Hepatocyte (in vitro differentiated cells): ENCODE measurements at places on chromosomes 12 and 14. TPM values are rescaled to one million over a fixed set of nuclear protein-coding genes. Genes with fewer than 3 reads are reported as not detected.

The TRIM9 gene
- 0.10 and 0.76 TPM in 2 replicates for total RNA-seq

The FSCB gene
- total RNA-seq = not detected in 2 replicates

The ASCL1 gene
- 1.6 and 1.7 TPM in 2 replicates for total RNA-seq

The SIRT4 gene
- 3.9 and 7.7 TPM in 2 replicates for total RNA-seq

The RAD9B gene
- 0.23 and 0.24 TPM in 2 replicates for total RNA-seq

The TMEM132C gene
- total RNA-seq = 9.3 and 10.6 TPM in 2 replicates

The MYL6B gene
- total RNA-seq = 80.6 and 98.1 TPM in 2 replicates

The AEBP2 gene
- 17.3 and 22.5 TPM in 2 replicates for total RNA-seq

The PPFIA2 gene
- total RNA-seq = 1.2 and 7.9 TPM in 2 replicates

The KRT77 gene
- total RNA-seq = not detected in 2 replicates

The AVPR1A gene
- 0.76 and 2.4 TPM in 2 replicates for total RNA-seq

The LAG3 gene
- total RNA-seq = 0.52 and 0.70 TPM in 2 replicates

DNA sequence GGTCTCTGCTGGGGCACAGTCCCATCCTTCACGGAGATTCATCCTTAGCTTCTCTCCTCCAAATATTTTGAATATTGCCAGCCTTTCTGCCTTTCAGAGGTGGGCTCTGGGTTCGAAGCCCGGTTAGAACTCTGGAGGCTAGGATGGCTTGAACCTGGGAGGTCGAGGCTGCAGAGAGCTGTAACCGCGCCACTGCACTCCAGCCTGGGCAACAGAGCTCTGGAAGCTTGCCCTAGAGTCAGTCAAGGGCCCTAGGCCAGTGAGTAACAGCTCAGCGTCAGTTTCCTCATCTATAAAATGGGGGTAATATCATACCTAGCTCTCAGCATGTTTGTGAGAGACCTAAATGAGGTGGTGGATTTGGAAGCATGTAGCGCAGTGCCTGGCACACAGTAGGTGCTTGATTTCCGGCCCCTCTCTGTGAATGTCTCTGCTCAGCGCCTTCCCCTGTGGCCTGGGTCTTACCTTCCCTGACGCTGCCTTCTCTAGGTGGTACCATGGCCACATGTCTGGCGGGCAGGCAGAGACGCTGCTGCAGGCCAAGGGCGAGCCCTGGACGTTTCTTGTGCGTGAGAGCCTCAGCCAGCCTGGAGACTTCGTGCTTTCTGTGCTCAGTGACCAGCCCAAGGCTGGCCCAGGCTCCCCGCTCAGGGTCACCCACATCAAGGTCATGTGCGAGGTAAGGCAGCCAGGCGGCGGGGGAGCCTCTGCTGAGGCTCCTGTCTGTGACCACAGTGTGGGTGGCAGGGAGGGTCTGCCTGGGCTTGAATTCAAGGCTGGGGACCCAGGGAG is 3.4 kb downstream of the PTPN6 start:
- DNase-seq = no peak
- H3K4me1 ChIP-seq = peaks cover 3% of the 10 kb centered on the region
- peak overlapping the region; percentile 71 for H3K27ac ChIP-seq
- no peaks in the 10 kb centered on the region for H3K36me3 ChIP-seq

DNA sequence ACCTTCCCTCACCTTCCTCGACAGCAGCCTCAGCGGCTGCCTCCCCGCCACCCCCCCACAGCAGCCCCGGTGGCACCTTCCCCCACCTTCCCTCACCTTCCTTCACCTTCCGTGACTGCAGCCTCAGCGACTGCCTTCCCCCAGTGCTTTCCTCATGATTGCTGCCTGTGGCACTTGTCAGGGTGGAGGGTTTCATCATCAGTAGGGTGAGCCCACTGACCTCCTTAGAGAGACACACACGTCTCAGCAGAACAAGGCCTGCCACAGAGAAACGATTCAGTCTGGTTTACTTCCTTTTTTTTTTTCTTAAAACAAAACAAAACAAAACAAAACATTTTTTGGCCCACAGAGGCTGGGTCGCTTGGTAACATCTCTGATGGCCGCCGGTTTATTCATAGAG is 75.0 kb downstream of the EP400 start:
- no peaks in the 10 kb centered on the region for H3K27me3 ChIP-seq
- no peak overlapping the region for H3K27ac ChIP-seq
- H3K36me3 ChIP-seq = no peaks in the 10 kb centered on the region

DNA sequence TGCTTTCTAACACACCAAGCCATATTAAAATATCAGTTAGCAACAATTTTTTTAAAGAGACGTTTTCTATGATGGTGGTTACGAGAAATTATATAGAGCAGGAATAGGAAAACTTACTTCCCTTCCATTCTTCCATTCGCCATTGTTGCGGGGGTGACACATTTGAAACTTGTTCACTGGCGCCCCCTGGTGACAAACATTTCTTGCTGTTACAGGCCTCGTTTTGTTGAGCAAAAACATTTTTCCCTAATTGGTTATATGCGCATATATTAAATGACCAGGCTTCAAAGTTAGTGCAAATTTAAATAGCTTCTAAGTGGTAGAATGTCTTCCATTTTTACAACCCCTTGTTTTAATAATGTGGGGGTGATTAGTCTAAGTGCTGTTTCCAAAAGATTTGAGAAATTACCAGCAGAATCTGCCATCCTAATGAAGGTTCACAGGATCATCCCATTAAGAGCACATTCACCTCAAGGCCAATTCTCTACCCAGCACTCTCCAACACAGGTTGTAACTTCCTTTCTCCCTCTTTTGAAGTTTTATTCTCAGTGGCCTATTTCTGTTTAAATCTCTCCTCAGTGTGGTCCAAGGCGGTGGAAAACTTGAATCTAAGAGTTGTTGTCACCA is 1124.7 kb downstream of the FLRT2 start:
- DNase-seq = peak; percentile 66
- H3K36me3 ChIP-seq = no peaks in the 10 kb centered on the region
- H3K4me1 ChIP-seq = no peaks in the 10 kb centered on the region
- H3K27ac ChIP-seq = no peak overlapping the region
- H3K27me3 ChIP-seq = no peaks in the 10 kb centered on the region

GRCh38 chr14:89293314-89293916 is 123.6 kb downstream of the FOXN3 start:
- H3K27me3 ChIP-seq = no peaks in the 10 kb centered on the region
- no peak overlapping the region for H3K4me3 ChIP-seq
- no peak for DNase-seq
- no peak overlapping the region for H3K27ac ChIP-seq
- H3K4me1 ChIP-seq = no peaks in the 10 kb centered on the region
- H3K36me3 ChIP-seq = no peaks in the 10 kb centered on the region

DNA sequence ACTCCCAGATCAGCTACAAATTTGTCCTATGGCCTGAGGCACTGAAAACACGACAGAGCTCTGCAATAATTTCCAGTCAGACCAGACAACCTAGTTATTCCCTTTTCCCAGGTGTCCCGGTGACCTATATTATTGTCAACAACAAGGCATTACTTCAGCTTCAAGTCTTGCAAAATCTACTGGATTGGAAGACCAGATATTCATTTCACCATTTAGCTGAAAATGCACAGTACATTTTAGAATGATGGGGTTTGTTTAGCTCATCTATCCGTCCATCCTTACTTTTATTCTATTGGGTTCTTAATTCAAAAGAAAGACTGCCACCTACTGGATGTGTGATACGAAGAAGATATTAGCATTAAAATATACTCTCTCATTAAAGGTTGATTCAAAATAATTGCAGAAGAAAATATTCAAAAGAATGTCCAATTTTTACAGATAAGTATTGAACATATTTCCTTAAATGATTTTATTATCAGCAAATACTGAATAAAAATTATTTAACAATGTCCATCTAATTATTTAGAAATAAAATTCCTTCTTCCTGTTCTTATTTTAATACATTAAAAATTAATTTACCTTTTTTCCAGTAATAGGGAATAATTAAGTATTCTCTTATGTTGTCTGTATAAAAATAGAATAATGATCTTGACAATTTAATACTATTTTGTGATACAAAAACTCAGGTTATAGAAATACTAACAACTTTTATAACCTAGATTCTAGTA is 244.9 kb upstream of the LRIG3 start:
- H3K4me1 ChIP-seq = peaks cover 11% of the 10 kb centered on the region
- peak; percentile 61 for DNase-seq
- no peaks in the 10 kb centered on the region for H3K36me3 ChIP-seq
- H3K27me3 ChIP-seq = no peaks in the 10 kb centered on the region

GRCh38 chr12:130013771-130014484 is 110.1 kb upstream of the TMEM132D start:
- no peaks in the 10 kb centered on the region for H3K36me3 ChIP-seq
- H3K4me3 ChIP-seq = no peak overlapping the region
- peaks cover 15% of the 10 kb centered on the region for H3K27me3 ChIP-seq
- H3K27ac ChIP-seq = no peak overlapping the region
- peak; percentile 80 for DNase-seq
- H3K4me1 ChIP-seq = no peaks in the 10 kb centered on the region

- H3K36me3 ChIP-seq = no peaks in the 10 kb centered on the region
- no peak overlapping the region for H3K27ac ChIP-seq
- H3K4me1 ChIP-seq = no peaks in the 10 kb centered on the region
- H3K27me3 ChIP-seq = no peaks in the 10 kb centered on the region
- H3K4me3 ChIP-seq = no peak overlapping the region
Measured at GRCh38 chr12:1747609-1748008, 56.7 kb downstream of the ADIPOR2 start.

DNA sequence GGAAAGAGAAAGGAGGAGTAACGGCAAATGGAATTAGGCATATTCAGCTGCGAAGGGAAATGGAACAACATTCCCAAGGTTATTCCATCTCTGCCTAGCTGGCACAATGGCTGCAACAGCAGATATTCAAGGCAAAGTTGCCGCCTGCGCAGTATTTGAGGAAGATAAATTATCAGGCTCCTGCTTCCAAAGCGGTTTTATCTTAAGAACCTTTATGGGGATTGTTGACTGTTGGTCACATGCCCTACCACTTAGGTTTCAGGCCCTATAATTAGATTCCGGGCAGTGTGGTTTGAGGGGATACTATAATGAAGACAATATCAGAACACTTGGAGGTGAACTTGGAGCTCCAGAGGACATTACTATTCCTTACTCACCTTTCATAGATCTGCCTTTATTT is 99.7 kb downstream of the FGD4 start:
- no peak overlapping the region for H3K4me3 ChIP-seq
- peaks cover 17% of the 10 kb centered on the region for H3K4me1 ChIP-seq
- DNase-seq = peak; percentile 32
- peak overlapping the region; percentile 68 for H3K27ac ChIP-seq
- no peaks in the 10 kb centered on the region for H3K36me3 ChIP-seq
- H3K27me3 ChIP-seq = no peaks in the 10 kb centered on the region

DNA sequence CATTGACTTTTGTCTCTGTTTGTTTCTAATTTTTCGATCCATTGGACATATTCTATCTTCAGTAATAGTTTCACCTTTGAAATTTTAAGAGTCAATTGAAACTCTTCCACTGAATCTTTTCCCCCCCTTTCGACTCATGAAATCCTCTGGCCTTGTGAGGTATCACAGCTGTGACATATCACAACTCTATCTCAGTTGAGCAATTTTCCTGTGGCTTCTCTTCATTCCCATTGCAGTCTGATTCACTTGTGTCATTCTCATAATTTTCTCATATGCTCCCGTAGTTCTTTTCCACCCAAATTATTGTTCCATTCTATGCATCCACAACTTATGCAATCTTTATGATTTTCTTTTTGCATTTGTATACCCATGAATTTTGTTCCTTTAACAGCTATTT is 261.6 kb downstream of the DACT1 start:
- H3K36me3 ChIP-seq = no peaks in the 10 kb centered on the region
- peak overlapping the region; percentile 7 for H3K27ac ChIP-seq
- no peaks in the 10 kb centered on the region for H3K27me3 ChIP-seq
- no peak overlapping the region for H3K4me3 ChIP-seq
- H3K4me1 ChIP-seq = no peaks in the 10 kb centered on the region

- no peak overlapping the region for H3K4me3 ChIP-seq
- no peak overlapping the region for H3K27ac ChIP-seq
- H3K27me3 ChIP-seq = no peaks in the 10 kb centered on the region
Measured at GRCh38 chr12:82383930-82384552, 25.7 kb downstream of the METTL25 start.

GRCh38 chr12:79895804-79896203 is 39.1 kb downstream of the PPP1R12A start:
- no peak overlapping the region for H3K27ac ChIP-seq
- DNase-seq = no peak
- no peak overlapping the region for H3K4me3 ChIP-seq
- H3K36me3 ChIP-seq = no peaks in the 10 kb centered on the region
- H3K27me3 ChIP-seq = no peaks in the 10 kb centered on the region
- H3K4me1 ChIP-seq = no peaks in the 10 kb centered on the region

DNA sequence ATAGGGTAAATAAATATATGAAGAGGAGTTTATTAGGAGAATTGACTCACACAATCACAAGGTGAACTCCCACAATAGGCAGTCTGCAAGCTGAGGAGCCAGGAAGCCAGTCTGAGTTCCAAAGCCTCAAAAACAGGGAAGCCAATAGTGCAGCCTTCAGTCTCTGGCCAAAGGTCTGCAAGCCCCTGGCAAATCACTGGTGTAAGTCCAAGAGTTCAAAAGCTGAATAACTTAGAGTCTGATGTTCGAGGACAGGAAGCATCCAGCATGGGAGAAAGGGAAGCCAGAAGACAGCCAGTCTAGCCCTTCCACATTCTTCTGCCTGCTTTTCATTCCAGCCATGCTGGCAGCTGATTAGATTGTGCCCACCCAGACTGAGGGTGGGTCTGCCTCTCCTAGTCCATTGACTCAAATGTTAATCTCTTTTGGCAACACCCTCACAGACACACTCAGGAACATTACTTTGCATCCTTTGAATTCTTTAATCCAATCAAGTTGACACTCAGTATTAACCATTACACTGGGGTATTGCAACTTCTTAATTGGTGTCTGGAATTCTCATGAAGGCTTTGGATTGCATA is 736.5 kb upstream of the LMO3 start:
- no peak overlapping the region for H3K27ac ChIP-seq
- DNase-seq = peak; percentile 8
- H3K4me1 ChIP-seq = no peaks in the 10 kb centered on the region
- no peaks in the 10 kb centered on the region for H3K27me3 ChIP-seq
- no peak overlapping the region for H3K4me3 ChIP-seq
- H3K36me3 ChIP-seq = no peaks in the 10 kb centered on the region

DNA sequence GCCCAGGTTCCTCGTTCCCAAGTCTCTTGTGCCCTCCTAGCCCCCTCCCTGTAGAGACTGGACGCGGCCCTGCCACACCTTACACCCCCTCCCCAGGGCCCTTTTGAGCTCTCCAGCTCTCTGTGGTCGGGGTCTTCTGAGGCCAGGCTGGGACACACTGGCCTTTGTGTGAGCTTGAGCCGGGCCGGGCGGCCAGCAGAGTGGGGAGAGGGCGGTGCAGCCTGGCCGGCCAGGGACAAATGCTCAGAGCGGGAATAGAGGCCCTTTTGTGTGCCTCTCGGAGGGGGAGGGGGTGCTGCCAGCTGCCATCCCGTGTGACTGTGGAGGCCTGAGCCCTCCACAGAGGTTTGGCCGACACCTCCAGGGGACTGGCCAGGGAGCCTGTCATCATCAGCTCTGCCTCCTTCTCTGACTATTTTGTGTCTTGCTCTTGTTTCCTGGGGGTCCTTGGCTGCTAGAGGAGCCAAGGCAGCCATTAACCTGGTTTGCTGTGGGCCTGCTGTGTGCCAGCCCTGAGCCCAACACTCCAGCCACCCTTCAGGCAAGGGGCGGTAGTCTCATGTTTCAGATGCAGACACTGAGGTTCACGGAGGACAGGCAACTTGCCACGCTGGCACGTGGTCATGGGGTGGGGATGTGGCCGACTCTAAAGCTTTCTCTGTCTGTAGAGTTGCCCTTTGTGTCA is 13.6 kb downstream of the FAM222A start:
- no peak for DNase-seq
- H3K4me1 ChIP-seq = peaks cover 3% of the 10 kb centered on the region
- H3K4me3 ChIP-seq = no peak overlapping the region
- no peaks in the 10 kb centered on the region for H3K36me3 ChIP-seq
- no peak overlapping the region for H3K27ac ChIP-seq

- no peak overlapping the region for H3K4me3 ChIP-seq
- H3K4me1 ChIP-seq = no peaks in the 10 kb centered on the region
- no peaks in the 10 kb centered on the region for H3K27me3 ChIP-seq
- DNase-seq = peak; percentile 53
Measured at GRCh38 chr12:46303039-46303666, 34.3 kb upstream of the SLC38A1 start.
